ENCODE measurements at places on chromosomes 5 and 9.

DNA sequence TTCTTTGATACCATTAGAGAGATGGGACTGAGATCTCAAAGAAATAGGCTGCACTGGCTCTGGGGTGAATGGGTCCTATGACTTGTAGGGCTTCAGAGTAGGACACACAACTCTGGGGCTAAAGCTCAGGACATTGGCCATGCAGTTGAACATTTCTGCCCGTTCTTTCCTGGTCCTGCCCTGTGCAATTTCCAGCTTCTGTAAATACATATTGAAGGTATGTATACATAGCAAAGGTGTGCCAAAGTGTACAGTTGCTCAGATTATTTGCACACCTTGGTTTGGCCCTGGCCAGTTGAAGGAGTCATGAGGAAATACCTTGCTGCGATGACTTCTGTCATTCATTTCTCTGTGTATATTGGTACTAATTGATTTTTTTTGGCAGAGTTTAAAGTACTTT lies 52.8 kb upstream of the TAF11L2 start:
- DNase-seq = no peak

GRCh38 chr5:31083364-31083763 lies 110.1 kb upstream of the CDH6 start:
- no peak for DNase-seq

- peak; percentile 68 for DNase-seq
Observed at GRCh38 chr5:123610665-123611405, 98.9 kb downstream of the CSNK1G3 start.

DNA sequence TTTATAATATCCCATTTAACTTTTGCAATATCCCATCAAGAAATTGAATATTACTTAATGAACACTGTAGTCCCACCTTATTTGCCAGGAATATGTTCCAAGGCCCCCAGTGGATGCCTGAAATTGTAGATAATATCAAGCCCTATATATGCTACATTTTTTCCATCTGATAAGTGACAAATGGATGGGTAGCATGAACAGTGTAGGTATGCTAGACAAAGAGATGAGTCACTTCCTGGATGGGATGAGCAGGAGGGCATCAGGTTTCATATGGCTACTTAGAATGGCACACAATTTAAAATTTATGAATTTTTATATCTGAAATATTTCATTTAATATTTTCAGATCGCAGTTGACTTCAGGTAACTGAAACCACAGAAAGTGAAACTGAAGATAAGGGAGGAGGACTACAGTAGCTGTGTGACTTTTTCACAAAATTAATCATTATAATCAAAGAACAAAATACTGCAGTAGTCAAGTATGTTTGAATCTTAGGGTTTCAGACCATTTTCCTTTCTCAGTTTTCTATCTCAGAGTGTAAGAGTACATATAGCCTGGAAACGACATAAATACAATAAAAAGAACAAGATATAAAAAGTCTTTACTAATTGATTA lies 636.4 kb upstream of the ARRDC3 start:
- DNase-seq = no peak

DNA sequence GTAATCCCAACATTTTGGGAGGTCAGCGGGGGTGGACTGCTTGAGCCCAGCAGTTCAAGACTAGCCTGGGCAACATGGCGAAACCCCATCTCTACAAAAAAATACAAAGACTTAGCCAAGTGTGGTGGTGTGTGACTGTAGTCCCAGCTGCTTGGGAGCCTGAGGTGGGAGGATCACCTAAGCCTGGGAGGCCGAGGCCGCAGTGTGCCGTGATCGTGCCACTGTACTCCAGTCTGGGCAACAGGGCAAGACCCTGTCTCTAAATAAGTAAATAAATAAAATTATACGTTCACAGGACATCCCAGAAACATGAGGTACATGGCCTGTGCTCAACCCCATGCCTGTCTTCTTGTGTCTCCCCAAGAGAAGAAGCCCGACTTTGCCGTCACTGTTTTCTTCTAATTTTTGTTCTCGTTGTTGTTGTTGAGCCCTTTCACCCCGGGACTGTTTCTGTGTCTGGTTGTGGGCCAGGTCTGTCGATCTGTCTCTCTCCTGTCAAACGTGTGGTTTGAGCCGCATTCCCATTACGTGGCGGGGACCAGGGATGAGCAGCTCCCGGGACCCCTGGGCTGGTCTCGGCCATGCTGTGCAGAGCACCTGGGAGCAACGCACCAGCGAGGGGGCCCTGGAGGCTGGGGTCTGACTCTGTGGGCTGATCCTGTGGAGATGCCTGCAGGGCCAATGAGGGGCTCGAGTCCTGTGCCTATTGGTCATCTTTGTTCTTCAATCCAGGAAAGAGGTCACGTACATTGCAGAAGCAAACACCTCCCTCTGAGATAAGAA lies 32.2 kb downstream of the NACC2 start:
- no peak for DNase-seq

- no peak for DNase-seq
Observed at GRCh38 chr5:80125962-80126480, 90.9 kb downstream of the THBS4 start.

- no peak for DNase-seq
Observed at GRCh38 chr5:180180846-180181245, 28.2 kb downstream of the RASGEF1C start.

GRCh38 chr9:34961574-34962490 lies 3.7 kb downstream of the PHF24 start:
- no peak for DNase-seq

DNA sequence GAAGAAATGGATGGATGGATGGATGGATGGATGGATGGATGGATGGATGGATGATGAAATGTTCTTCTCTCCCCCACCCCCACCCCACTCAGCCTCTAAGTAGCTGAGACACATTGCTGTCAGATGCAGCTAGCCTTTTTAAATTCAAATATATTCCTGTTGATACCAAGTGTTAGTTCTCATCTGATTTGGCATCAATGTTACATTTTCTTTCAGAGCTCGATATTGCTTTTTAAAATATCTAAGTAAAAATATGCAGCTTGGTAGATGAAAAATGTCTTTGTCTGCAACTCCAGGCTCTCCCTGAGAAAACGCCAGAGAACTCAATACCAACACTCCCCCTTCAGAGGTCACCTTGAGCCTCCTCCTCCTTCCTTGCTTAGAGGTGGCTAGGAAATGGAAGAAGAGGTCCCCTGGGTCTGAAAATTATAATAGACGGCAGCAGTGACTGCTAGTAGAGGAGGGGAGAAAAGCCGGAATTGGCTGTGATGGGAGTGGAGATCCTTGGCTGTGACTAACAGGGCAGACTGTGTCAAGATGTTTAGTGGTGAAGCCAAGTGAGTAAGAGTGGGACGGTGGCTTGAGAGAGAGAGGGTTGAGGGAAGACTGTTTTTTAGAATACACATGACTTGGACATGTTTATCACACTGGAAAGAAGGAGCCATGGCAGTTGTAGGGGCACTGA lies 156.0 kb downstream of the ZNF462 start:
- no peak for DNase-seq

GRCh38 chr9:83670381-83670780 lies 37.4 kb downstream of the UBQLN1 start:
- no peak for DNase-seq

DNA sequence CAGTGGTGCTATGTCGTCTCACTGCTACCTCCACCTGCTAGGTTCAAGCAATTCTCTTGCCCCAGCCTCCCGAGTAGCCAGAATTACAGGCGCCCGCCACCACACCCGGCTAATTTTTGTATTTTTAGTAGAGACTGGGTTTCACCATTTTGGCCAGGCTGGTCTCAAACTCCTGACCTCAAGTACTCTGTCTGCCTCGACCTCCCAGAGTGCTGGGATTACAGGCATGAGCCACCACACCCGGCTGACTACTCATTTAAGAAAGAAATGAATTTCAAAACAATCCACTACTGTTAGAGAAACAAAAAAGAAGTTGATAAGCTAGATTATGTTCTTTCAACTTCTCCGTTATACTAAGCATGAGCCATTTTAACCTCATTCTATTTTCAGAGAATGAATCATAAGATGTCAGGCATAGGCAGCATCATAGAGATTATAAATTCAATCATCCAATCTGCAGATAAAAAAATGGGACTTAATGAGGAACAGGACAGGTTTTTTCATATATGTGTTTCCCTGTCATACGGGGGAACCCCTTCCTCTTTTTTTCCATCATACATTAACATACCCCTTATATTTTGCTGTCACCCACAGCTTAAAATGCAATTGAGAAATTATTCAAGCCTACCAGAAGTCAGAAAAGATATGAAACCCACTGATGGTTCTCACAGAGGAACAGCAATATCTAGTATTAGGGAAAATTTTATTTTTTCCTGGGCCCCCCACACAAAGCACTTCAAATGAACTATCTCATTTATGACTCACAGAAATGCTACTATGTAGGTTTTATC lies 26.5 kb upstream of the ADRB2 start:
- no peak for DNase-seq

GRCh38 chr5:173496129-173496882 lies 120.1 kb downstream of the BOD1 start:
- no peak for DNase-seq

DNA sequence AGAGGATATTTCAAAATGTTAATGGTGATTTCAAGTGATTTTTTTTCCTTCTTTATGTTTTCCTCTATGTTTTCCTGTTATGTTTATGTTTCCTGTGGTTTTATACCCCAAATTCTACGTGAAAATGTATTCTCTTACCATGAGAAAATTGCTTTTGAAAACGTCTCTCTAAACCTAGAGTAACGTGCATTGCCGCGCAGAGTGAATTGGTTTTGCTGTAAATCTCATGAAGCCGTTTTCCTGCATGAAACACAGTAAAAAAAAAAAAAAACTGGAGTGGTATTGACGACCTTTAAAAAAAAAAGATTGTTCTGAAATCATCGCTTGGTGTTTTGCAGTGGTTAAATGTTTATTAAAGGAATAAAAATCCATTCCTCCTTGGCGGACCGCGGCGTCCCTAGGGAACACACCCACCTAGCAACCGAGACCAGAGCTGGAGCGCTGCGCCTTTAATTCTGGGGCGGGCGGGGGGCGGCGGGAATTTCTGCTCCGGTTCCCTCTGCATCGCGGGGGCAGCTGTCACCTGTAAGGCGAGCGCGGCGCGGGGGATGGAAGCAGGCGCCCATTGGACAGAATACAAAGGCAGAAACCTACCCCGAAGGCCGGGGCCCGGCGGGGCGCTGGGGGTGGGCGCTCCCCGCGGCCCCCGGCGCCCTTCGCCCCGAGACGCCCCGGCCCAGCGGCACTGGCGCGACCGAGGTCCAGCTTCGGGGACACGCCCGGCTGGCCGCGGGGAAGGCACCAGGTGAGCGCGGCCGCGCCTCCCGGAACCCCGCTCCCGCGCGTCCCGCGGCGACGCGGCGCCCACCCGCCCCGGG lies at the start of gene SOWAHA:
Gene SOWAHA, plus strand, starts transcription at position 522 of the 818 bp plus-strand sequence. CDS start 320 bp downstream, outside the sequence.
- DNase-seq = no peak

DNA sequence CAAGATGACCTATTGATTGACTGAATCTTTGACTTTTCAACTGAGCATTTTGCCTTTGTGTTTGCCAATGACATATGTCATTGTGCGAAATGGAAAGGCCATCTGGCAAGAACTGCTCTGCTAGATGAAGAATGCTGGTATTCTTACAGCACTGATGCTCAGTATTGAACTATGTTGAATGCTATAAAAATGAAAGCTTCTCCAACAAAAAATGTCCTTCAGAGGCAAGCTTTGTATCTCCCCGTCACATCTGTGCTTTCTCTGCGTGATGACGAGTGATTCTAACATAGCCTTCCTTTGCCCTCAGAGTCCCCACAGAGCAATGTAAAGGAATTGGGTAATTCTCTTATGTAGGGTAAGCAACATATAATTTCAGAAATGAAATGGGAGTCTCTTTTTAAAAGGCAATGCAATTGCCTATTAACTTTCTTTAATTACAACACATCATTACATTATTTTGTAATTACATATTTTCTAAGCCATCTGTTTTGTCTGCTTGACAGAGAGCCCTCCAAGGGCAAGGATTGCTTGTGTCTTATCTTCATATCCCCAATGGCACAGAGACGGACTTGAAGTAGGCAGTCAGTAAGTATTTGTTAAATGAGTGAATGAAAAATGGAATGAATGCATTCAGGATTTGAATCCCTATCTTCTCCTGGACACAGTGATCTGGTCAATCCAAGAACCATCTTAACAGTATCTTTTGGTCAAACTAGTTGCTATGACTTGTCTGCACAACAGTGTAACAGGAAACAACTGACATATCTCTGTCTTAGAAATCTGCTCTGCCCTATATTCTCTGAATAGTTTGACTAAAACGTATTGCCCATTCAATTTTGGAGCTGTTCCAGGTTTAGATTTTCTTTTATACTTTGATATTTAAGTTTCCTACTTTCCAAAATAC lies 46.1 kb downstream of the ENC1 start:
- peak; percentile 6 for DNase-seq

DNA sequence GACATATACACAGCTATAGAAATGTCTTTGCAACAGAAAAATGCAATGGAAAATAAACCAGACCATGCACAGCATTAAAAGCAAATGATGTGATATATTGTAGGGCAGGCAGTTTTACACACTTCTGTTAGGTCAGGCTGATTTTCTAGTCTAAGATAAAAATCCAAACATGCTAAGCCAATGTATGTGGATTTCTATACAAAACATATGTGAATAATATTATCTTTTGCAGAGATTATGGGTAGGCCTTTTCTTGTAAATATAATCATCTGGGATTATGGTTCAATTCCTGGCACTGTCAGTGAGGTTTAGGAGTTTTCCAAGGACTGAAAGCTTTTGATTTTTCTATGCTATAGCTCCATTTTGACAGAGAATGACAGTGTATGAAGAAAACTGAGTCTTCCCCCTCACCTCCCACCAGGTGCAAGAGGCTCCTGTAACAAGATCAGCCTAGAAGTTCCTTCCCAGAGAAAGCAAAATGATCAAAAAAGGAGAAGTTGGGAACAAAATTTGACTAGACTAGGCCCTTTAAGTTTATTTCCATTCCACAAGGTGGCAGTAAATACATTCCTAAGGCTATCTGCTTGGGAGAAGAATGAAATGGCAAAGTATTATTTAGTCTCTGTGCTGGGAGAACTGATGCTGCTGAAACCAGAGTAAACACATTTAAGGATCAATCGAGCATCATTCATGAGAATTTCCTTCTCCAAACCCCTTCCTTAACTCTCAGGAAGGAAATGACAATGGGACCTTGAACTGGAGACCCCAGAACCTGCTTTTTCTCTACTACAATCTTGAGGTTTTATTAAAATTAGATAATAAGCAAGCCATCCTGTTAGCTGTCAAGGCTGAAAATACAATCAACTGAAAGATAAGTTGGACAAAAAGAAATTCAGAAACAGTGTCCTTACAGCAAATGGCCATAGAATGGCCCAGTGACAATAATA lies 133.0 kb upstream of the TUT7 start:
- peak; percentile 21 for DNase-seq

GRCh38 chr5:96852759-96853158 lies 23.5 kb upstream of the ERAP2 start:
- no peak for DNase-seq

GRCh38 chr5:87079219-87079618 lies 188.5 kb upstream of the RASA1 start:
- no peak for DNase-seq

DNA sequence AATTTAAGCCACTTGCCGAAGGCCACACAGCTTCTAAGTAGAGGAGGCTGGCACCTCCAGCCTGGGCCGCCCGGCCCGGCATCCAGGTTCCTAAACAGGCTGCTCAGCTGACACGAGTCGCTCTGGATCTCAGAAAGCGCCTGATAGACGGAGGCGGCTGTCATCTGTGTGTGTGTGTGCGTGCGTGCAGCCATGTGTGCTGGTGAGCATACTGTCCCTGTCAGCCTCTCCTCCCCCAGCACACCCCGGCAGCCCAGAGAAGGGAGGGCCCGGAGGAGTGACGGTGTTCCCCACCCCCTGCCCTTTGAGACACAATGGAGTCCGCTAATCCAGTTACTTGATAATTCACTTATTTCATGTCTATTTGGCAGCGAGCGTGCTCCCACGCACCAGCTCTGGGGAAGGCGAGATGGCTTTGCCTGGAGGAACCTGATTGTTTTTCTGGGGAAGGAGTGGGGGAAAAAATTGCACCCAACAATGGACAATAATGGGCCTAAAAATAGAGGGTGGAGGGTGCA lies 20.0 kb downstream of the NTNG2 start:
- peak; percentile 76 for DNase-seq
